T-helper 17 cell (primary cell): ENCODE measurements at places on chromosomes 16 and 17. TPM values are rescaled to one million over a fixed set of nuclear protein-coding genes. Genes with fewer than 3 reads are reported as not detected.

GRCh38 chr16:9518051-9518450 is 426.6 kb downstream of the HAPSTR1 start:
- no peak for DNase-seq

Gene SEPTIN1
- total RNA-seq: 220 TPM

Gene OR2C1
- not detected for total RNA-seq

Gene ACSM2A
- not detected for total RNA-seq

GRCh38 chr17:32725697-32726096 is 151.2 kb downstream of the MYO1D start:
- no peak for DNase-seq

DNA sequence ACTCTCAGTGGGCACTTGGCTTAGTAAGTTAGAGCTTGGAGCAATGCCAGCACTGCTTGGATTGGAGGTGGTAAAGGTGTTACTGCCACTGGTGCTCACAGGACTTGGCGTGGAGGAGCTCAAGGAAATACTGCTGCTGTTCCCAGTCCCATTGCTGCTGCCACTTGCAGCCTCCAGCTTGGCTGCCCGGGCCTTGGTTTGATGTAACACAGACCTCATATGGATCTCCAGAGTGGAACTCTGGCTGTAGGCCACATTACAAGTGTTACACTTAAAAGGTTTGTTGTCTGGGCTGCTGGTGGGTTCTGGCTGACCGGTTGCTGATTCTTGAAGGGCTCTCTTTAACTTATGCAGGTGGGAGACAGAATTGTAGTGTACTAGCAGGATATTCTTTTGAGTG is 250.3 kb downstream of the ZFHX3 start:
- DNase-seq: no peak

GRCh38 chr17:55717898-55718735 is 4.5 kb downstream of the TMEM100 start:
- DNase-seq: peak; percentile 19

- no peak for DNase-seq
Observed at GRCh38 chr16:16047761-16048160, 98.3 kb downstream of the ABCC1 start.

Gene PDP2
- total RNA-seq: 8.9 TPM

Gene SARM1
- total RNA-seq: 26.1 TPM
